G401 (cell line): ENCODE measurements at places on chromosomes 12 and 14. TPM values are rescaled to one million over a fixed set of nuclear protein-coding genes. Genes with fewer than 3 reads are reported as not detected.

GRCh38 chr12:25502596-25502995, 50.5 kb downstream of the LMNTD1 start:
- no peak for DNase-seq

SHMT2 gene
- 160 and 174 TPM in 2 replicates for total RNA-seq

CCDC63 gene
- not detected in 2 replicates for total RNA-seq

ANO6 gene
- total RNA-seq: 13.2 and 25.8 TPM in 2 replicates

RIPK3 gene
- not detected in 2 replicates for total RNA-seq

GRCh38 chr14:68014771-68015170, 195.2 kb downstream of the RAD51B start:
- DNase-seq: no peak

DNA sequence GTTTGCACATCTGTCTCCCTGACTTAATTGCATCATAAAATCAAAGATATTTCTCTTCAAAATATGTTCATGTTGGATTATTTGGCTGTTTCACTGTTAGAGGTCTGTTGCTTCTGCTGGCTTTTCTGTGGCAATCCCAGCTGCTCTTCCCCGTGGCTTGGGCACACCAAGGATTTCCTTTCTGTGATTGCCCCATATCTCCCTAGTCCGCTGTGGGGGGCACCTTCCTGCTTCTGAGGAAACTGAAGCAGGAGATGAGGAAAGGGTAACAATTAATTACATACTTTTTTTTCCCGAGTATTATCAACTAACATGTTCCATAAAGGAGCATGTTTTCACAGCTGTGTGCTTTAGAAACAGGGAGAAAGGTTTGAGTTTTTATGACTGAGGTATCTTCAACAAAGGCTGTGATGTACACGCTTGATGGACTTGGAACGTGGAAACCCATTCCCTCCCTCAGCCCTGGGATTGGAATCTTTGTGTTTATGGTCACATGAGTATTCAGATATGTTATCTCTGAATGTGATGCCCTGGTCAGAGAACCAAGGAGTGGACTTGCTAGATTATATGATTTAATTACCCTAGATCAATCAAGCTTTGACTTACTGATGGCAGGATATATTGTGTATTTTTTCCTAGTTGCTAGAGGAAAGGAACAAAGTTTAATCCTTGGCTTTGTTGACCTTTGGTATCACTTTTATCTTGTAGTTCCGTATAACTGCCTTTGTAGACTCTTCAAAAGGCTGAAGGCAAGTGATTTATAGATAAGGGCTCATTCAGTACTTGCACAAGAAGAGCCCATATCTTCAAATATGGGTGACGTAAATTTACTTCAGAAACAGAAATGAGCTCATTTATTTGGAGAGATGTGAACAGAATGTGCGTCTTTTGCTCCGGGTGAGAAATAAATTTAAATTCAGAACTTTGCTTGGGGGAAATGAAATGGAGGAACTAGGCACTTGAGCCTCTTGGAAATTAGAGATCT, 46.7 kb downstream of the BORCS5 start:
- no peak for DNase-seq

- DNase-seq: no peak
Observed at GRCh38 chr12:75444429-75445136, 36.0 kb upstream of the GLIPR1 start.

CIT gene
- total RNA-seq: 11.3 and 27.2 TPM in 2 replicates

DNA sequence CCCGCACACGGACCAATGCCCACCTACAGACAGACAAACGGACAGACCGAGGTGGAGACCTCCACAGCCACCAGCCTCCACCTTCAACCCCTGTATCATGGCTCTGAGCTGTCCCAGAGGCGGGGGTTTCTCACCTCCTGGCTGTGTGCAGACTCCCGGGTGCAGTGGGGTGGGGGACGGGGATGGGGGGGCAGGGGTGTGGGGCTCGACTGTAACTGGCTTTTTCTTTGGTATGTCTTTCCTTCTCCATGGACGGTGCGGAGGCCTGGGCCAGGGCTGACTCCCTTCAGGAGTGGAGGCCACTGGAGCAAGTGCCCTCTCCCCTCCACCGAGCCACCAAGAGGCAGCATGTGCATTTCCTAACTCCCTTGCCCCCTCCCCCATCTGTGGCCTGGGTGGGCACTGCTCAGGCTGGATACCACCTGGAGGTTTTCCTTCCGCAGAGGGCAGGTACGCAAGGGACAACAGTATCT, 122.6 kb downstream of the ESRRB start:
- no peak for DNase-seq

ACRBP gene
- total RNA-seq: not detected in 2 replicates

FGF6 gene
- total RNA-seq: not detected in 2 replicates

CHST11 gene
- total RNA-seq: 9.5 and 12.7 TPM in 2 replicates
